ENCODE measurements at places on chromosomes 3 and 15. TPM values are rescaled to one million over a fixed set of nuclear protein-coding genes. Genes with fewer than 3 reads are reported as not detected.

LMAN1L gene
- total RNA-seq: not detected

DNA sequence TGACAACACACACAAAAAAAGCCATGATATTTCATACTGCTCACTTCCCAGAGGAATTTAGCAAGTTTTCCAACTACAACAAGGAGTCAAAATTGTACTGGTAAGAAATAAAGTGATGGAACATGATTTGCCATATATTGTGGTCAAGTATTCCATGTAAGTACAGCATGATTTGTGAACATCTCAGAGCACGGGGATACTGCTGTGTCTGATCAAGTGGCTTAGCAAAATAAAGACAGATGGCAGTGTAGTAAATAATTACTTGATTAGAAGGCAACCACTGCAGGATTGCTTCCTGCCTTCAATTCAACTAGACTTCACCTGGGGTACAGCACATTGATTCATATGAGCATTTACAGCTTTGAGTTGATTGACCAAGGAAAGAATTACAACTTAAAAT lies 51.6 kb upstream of the DUT start:
- H3K27me3 ChIP-seq: peaks cover 4% of the 10 kb centered on the region
- H3K4me3 ChIP-seq: no peak overlapping the region
- no peaks in the 10 kb centered on the region for H3K4me1 ChIP-seq
- no peak for DNase-seq
- no peaks in the 10 kb centered on the region for H3K36me3 ChIP-seq

DYNLT2B gene
- total RNA-seq: 7.0 TPM

GRCh38 chr3:37626736-37627565 lies 234.7 kb upstream of the CTDSPL start:
- no peak overlapping the region for H3K27ac ChIP-seq
- peaks cover 3% of the 10 kb centered on the region for H3K27me3 ChIP-seq
- no peak for DNase-seq

DNA sequence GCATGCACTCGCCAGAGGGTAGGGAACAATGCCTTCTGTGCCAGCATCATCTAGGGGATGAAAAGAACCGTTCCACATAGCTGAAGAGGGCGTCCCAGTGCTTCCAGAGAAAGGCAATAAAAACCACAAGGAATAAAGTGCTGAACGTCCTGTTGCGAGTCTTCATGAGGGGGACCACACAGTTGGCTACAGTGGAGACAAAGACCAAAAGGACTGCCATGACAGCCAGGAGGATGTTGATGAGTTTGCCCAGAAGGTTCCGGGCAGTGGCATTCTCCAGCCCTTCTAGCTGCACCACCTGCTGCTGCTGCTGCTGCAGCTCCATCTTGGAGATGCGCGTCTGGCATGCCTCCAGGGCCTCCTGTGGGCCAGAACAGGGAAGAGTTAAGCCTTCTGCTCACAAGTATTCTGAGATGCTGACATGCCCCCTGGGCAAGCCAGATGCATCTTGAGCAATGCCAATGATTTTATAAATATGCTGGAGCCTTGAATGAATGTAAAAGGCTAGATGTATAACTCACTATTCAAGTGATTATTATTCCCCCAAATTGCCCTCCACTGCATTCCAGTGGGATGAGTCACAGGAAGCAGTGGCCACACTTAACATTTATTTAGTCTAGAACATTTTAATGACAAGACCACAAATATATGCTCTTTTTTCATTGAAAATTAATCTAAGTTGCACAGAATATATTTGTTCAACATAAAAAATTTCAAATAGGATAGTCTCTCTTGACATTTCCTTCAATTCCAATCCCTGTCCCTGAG lies 45.1 kb upstream of the PLXND1 start:
- H3K27ac ChIP-seq: no peak overlapping the region
- no peak for DNase-seq
- H3K4me1 ChIP-seq: peaks cover 6% of the 10 kb centered on the region
- H3K4me3 ChIP-seq: no peak overlapping the region
- H3K27me3 ChIP-seq: no peaks in the 10 kb centered on the region
- no peaks in the 10 kb centered on the region for H3K36me3 ChIP-seq

DNA sequence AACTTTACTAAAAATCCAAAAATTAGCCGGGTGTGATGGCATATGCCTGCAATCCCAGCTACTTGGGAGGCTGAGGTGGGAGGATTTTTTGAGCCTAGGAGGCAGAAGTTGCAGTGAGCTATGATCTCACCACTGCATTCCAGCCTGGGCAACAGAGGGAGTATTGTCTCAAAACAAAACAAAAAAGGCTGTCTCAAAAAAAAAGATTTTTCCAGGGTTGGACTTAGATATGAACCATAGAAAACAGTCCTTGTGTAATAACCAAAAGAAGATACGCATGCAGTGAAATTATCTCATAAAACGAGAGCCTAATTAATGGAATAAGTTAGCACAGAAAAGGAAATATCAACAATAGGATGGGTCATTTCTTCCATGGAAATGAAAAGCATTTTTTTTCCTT lies 320.4 kb upstream of the RASGRP1 start:
- peaks cover 28% of the 10 kb centered on the region for H3K4me1 ChIP-seq
- no peak overlapping the region for H3K4me3 ChIP-seq
- H3K27me3 ChIP-seq: no peaks in the 10 kb centered on the region
- H3K36me3 ChIP-seq: no peaks in the 10 kb centered on the region
- DNase-seq: no peak

SLC24A5 gene
- total RNA-seq: not detected

SQOR gene
- 37.0 TPM for total RNA-seq

NR1I2 gene
- total RNA-seq: 7.0 TPM

- H3K4me3 ChIP-seq: no peak overlapping the region
- DNase-seq: no peak
- no peaks in the 10 kb centered on the region for H3K4me1 ChIP-seq
- H3K27me3 ChIP-seq: no peaks in the 10 kb centered on the region
Observed at GRCh38 chr3:156359368-156359767, 195.5 kb downstream of the SSR3 start.

DNA sequence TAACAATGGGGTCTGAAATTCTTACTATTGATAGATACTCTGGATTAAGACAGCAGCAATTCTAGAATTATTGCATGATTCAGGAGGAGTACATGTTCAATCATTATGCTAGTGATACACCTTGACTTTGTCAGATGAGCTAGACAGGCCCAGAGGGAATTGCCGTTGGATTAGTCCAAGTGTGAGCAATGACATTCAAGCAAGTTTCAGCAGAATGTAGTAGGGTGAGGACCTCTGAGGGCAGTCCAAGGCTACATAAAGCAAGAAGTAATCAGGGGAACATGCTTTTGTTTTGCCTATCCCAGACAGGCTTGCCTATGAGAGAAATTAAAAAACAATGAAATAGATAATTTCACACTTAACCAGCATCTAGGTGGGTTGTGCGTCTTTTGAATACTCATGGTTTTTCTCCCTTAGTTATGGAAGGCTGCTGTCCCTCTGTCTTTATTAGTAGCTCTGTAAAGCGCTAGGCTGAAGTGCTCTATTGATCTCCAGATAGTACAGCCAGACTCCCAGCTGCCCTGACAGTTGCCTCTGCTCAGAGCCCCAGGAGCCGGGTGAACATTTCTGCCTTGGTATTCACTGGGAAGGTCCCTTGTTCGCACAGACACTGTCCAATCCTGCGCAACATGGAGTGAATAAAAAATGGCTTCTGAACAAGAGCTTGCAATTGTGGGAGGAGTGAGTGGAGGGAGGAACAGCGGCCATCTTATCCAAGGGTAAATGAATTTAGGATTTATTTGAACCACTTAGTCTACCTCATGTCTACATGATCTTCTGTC lies 316.6 kb upstream of the ONECUT1 start:
- no peaks in the 10 kb centered on the region for H3K36me3 ChIP-seq
- H3K27ac ChIP-seq: no peak overlapping the region
- no peak for DNase-seq
- H3K27me3 ChIP-seq: no peaks in the 10 kb centered on the region
- H3K4me1 ChIP-seq: peaks cover 4% of the 10 kb centered on the region
- no peak overlapping the region for H3K4me3 ChIP-seq

WDR53 gene
- total RNA-seq: 6.9 TPM

DNA sequence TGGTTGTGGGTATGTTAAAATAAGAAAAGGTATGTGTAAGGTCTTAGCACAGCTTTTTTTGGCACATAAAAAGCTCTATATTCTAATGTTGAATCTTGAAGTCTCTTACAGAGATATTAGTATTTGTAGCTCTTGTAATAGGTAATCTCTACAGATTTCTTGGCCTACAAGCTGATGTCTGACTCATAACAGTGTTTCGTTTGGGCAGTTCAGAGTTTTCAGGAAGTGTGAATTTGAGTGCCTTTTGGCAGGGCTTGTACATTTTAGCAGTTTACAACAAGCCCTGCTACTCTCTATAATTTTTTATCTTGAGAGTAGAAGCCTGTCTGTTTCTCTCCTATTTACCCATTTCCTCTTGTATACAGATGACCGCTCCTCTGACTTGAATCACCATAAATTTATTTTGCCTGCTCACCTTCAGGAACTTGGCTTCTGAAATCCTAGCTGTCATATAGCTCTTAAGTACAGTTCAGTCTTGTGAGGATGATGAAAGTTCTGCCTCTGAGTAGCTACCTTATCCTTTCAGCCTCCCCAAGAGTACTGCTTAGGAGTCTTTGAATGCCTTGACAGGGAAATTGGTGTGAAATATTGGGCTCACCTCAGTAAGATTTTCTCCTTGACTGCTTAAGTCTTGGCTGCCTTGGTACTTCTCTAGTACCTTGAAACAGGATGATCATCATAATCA lies 419.9 kb upstream of the RARB start:
- peaks cover 3% of the 10 kb centered on the region for H3K4me1 ChIP-seq
- H3K4me3 ChIP-seq: no peak overlapping the region
- peak overlapping the region; percentile 41 for H3K27ac ChIP-seq
- peak; percentile 16 for DNase-seq
- H3K27me3 ChIP-seq: no peaks in the 10 kb centered on the region

GRCh38 chr3:65328148-65328547 lies 640.3 kb upstream of the ADAMTS9 start:
- no peaks in the 10 kb centered on the region for H3K4me1 ChIP-seq
- no peak for DNase-seq
- no peak overlapping the region for H3K4me3 ChIP-seq
- no peaks in the 10 kb centered on the region for H3K27me3 ChIP-seq

GRCh38 chr3:143090976-143091837 lies 28.4 kb upstream of the CHST2 start:
- no peaks in the 10 kb centered on the region for H3K4me1 ChIP-seq
- H3K4me3 ChIP-seq: no peak overlapping the region
- no peak for DNase-seq
- H3K27ac ChIP-seq: no peak overlapping the region

- no peak overlapping the region for H3K27ac ChIP-seq
- no peak for DNase-seq
- H3K27me3 ChIP-seq: no peaks in the 10 kb centered on the region
- H3K4me3 ChIP-seq: no peak overlapping the region
- H3K36me3 ChIP-seq: no peaks in the 10 kb centered on the region
Observed at GRCh38 chr15:88664151-88664778, 25.4 kb downstream of the ISG20 start.

- no peak overlapping the region for H3K27ac ChIP-seq
- H3K36me3 ChIP-seq: no peaks in the 10 kb centered on the region
- no peaks in the 10 kb centered on the region for H3K4me1 ChIP-seq
- no peaks in the 10 kb centered on the region for H3K27me3 ChIP-seq
- DNase-seq: no peak
- H3K4me3 ChIP-seq: no peak overlapping the region
Observed at GRCh38 chr3:128107834-128108233, 15.8 kb downstream of the RUVBL1 start.

SLC7A14 gene
- total RNA-seq: 0.08 TPM

GRCh38 chr15:74193299-74193718 lies 9.3 kb downstream of the STRA6 start:
- no peaks in the 10 kb centered on the region for H3K36me3 ChIP-seq
- DNase-seq: peak; percentile 46
- no peak overlapping the region for H3K4me3 ChIP-seq
- no peaks in the 10 kb centered on the region for H3K27me3 ChIP-seq
- H3K4me1 ChIP-seq: peaks cover 12% of the 10 kb centered on the region
- no peak overlapping the region for H3K27ac ChIP-seq

DNA sequence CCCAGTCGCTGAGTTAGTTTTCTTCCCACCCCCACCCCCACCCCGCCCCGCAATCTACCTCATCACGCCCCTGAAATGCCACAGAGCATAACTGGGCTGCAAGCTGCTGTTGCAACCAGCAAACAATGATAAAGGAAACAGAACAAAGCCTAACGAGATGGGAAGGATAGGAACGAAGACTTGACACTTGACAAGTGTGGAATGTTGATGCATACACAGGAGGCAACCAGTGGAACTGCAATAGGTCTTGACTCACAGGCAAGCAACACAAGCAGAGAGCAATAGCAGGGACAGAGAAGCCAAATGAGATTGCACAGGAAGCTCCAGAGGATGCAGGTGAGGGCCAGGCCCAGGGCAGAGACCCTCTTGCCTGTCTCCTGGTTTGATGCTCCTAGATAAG lies 225.9 kb downstream of the IGSF11 start:
- no peak overlapping the region for H3K4me3 ChIP-seq
- H3K27me3 ChIP-seq: no peaks in the 10 kb centered on the region
- H3K27ac ChIP-seq: no peak overlapping the region

DNA sequence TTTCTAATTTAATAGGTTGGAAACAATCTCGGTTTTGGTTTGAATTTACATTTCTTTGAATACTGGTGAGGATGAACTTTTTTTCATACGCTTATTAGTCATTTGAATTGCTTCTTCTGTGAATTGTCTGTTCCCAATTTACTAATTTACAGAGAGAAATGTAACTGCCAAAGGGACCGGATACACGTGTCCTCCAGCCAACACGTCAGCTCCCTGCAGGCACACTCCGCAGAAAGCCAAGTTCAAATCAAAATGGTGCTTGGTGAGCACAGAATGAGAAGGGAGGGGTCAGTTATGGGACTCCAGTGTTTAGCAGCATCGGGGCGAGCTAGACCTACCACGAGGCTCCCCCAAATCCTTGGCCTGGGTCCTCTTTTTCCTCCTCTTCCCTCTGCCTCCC lies 10.8 kb upstream of the TSEN2 start:
- H3K36me3 ChIP-seq: no peaks in the 10 kb centered on the region
- H3K27ac ChIP-seq: no peak overlapping the region
- no peaks in the 10 kb centered on the region for H3K27me3 ChIP-seq
- peaks cover 12% of the 10 kb centered on the region for H3K4me1 ChIP-seq

CHCHD4 gene
- total RNA-seq: 15.2 TPM

GOLGA8J gene
- total RNA-seq: 0.13 TPM

DNA sequence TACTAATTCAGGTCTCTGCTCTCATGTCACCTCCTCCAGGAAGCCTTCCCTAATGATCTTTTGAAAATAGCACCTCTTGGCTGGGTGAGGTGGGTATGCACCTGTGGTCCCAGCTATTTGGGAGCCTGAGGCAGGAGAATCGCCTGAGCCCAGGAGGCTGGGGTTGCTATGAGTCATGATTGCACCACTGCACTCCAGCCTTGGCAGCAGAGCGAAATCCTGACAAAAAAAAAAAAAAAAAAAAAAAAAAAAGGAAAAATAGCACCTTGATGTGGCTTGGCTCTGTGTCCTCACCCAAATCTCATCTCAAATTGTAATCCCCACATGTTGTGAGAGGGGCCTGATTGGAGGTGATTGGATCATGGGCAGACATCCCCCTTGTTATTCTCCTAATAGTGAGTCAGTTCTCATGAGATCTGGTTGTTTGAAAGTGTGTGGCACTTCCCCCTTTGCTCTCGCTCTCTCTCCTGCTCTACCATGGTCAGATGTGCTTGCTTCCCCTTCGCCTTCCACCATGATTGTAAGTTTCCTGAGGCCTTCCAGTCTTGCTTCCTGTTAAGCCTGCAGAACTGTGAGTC lies 11.2 kb upstream of the RNU6-1 start:
- no peaks in the 10 kb centered on the region for H3K27me3 ChIP-seq
- DNase-seq: no peak
- no peak overlapping the region for H3K4me3 ChIP-seq
- no peak overlapping the region for H3K27ac ChIP-seq
